ENCODE measurements at places on chromosomes 13 and 19.

GRCh38 chr13:79295906-79296706, 109.9 kb downstream of the RBM26 start:
- DNase-seq, result no peak

DNA sequence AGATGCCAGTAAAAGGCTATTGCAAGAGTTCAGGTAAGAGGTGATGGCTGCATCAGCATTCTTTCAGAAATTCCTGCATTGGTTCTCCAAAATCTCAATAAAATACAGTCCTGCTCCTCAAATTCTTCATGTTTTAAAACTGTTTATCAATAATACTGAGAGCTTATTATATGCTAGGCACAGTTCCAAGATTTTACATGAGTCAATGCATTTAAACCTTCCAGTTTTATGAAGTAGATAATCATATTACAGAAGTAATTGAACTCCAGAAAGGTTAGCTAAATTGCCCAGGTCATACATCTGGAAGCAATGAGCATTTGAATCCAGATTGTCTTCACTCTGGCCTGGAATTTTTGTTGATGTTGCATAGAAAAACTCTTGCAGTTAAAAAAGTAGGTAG, 282.9 kb upstream of the SLITRK6 start:
- no peak for DNase-seq

DNA sequence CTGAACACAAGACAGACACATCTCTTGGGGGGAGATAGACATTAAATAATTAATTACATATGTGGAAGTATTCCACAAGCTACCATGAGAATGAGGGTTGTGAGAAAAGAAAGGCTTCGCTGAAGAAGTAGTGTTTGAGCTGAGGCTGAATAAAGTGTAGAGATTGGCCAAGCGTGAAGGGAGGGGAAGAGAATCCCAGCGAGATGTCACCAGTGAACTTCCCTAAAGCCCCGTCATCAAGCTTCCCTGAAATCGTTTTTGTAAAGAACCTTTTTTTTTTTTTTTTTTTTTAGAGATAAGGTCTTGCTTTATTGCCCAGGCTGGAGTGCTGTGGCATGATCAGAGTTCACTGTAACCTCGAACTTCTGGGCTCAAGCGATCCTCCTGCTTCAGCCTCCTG, 235.2 kb downstream of the KCNRG start:
- DNase-seq, result no peak

- no peak for DNase-seq
Observed at GRCh38 chr19:4186087-4186993, 3.9 kb downstream of the ANKRD24 start.

GRCh38 chr13:90613076-90613795, 734.3 kb upstream of the MIR17HG start:
- no peak for DNase-seq

DNA sequence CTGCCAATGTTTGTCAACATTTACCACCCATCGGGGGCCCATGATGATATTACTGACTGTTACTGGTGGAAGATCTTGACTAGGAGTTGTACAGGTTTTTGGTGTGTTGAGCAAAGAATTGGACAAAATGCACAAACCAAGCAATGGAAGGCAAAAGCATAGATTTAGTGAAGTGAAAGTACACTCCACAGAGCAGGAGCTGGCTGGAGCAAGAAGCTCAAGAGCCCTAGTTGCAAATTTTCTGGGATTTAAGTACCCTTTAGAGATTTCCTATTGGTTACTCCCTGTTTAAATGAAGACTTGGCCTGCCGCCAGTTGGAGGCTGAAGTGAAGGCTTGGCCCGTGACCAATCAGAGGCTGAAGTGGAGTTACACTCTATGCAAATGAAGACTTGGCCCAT, 128.6 kb upstream of the KL start:
- DNase-seq, result no peak

DNA sequence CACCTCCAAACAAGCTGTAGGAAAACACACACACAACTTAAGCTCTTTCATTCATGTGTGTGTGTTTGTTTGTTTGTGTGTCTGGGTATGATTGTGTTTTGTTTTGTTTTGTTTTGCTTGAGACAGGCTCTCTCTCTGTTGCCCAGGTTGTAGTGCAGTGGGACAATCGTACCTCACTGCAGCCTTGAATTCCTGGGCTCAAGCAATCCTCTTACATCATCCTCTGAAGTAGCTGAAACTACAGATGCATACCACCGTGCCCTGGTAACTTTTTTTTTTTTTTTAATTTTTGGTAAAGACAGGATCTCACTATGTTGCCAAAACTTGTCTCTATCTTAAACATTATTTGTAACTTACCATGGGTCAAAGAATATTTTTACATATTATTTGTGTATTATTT, 431.7 kb downstream of the SLITRK1 start:
- DNase-seq, result no peak

- no peak for DNase-seq
Observed at GRCh38 chr19:6716610-6716970, 3.9 kb downstream of the C3 start.

- DNase-seq, result no peak
Observed at GRCh38 chr19:13329766-13330165, 176.5 kb downstream of the CACNA1A start.

- DNase-seq, result peak; percentile 88
Observed at GRCh38 chr19:53394522-53394973, 401 bp upstream of the ZNF765 start.

DNA sequence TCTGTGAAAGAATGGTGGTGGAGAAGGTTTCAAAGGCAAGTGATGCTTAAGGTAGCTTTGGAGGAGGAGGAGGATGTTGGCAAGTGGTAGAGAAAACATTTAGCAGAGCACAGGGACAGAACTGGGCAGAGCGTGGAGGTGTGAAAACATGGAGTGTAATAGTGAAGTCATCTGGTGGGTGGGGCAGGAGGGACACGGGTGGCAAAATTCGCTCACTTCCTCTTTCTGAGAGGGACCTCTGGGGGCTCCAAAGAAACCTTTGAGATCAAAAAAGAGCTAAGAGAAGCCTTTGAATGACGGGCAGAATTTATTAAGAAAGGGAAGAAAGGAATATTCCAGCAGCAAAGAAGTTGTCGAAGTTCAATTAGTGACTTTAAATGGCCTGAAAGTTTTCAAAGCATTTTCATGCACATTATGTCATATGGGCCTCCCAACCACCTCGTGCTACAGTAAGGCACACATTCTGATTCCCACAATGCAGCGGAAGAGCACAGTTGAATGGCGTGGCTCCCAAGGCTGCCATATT, 82.8 kb downstream of the STARD13 start:
- DNase-seq, result no peak

- no peak for DNase-seq
Observed at GRCh38 chr19:39845933-39846677, at the start of gene FBL. Gene FBL (minus strand): TSS chr19:39846379. CDS start chr19:39846300, 79 bp downstream.

- DNase-seq, result no peak
Observed at GRCh38 chr13:107843681-107844080, 371.7 kb downstream of the LIG4 start.

- DNase-seq, result no peak
Observed at GRCh38 chr13:45511310-45512097, 46.8 kb downstream of the COG3 start.

DNA sequence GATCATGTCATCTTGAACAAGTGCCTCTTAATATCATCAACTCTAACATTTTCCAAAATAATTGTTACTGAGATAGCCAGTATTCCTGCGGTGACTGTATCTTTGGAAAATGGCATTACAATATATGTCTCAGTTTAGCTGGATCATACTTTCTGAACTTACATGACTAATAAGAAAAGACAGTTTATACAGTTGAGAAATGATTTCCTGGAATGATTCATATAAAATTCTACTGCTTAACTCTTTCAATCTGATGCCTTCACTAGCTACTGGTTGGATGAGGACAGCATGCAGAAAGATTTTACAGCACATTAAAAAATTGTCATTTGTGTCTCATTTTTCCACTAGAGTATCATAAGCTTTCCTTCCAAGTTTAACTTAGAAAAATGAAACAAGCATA, 302.1 kb downstream of the PCDH17 start:
- DNase-seq, result no peak

- DNase-seq, result no peak
Observed at GRCh38 chr13:34926508-34926907, 15.6 kb upstream of the NBEA start.

GRCh38 chr13:28843639-28844038, 23.5 kb downstream of the MTUS2 start:
- no peak for DNase-seq

- no peak for DNase-seq
Observed at GRCh38 chr19:6825076-6825774, 52.7 kb downstream of the VAV1 start.

Measured in vagina (tissue), 2 donors.